MV-4-11 (cell line): ENCODE measurements at places on chromosomes 5 and 9.

DNA sequence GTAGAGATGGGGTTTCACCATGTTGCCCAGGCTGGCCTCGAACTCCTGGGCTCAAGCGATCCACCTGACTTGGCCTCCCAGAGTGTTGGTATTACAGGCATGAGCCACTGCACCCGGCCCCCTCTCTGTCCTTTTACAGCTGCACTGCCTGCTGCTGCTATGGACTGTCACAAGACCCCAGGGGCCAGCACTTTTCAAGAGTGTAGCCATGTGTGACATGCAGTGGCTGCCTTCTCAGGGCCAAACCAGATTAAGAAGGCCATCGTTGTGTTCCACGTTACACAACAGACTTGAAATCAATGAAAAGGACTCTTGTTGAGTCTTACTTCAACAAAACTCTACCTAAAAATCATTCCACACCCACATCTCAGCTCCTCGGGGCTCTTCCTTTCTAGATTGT, 78.9 kb upstream of the ICE1 start:
- DNase-seq, result no peak

- DNase-seq, result peak; percentile 44
Observed at GRCh38 chr5:137856201-137856600, 11.5 kb upstream of the MYOT start.

- DNase-seq, result peak; percentile 19
Observed at GRCh38 chr9:110340306-110340705, 2.6 kb upstream of the TXNDC8 start.

DNA sequence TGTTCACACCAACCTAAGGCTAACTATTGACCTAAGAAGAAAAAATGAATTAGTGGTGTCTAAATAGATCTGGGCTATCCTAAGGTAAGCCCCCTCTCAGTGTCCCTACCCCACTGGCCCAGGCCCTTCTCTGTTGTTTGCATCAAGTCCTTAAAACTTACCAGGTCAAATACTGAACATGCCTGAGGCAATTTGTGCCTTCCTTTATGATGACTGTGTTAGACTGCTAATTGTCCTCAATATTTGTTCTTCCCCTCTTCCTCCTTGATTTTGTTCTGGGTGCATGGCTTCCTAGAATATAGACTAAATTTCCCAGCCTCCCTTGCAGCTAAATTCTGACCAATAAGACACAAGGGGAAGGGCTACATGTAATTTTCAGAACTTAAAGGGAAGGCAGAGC, 199.9 kb downstream of the ADAMTS12 start:
- DNase-seq, result no peak

- DNase-seq, result no peak
Observed at GRCh38 chr9:92645041-92645440, 24.9 kb downstream of the IPPK start.

GRCh38 chr5:157558041-157558595, 17.5 kb downstream of the ADAM19 start:
- peak; percentile 6 for DNase-seq

GRCh38 chr5:178241231-178241663, 8.6 kb upstream of the PHYKPL start:
- DNase-seq, result no peak
